Epithelial cell of umbilical artery (primary cell): ENCODE measurements at places on chromosomes 11 and 22. TPM values are rescaled to one million over a fixed set of nuclear protein-coding genes. Genes with fewer than 3 reads are reported as not detected.

CD3G gene
- not detected in 2 replicates for total RNA-seq

LMO2 gene
- 27.0 and 42.7 TPM in 2 replicates for total RNA-seq

TRPM5 gene
- not detected in 2 replicates for total RNA-seq

GGT5 gene
- 1.4 and 2.6 TPM in 2 replicates for total RNA-seq

CDC42EP2 gene
- 14.7 and 20.8 TPM in 2 replicates for total RNA-seq

MS4A3 gene
- total RNA-seq: not detected in 2 replicates

GNAZ gene
- 1.4 and 2.6 TPM in 2 replicates for total RNA-seq

CHST1 gene
- total RNA-seq: 15.2 and 64.6 TPM in 2 replicates

SERPIND1 gene
- total RNA-seq: under 0.01 and 1.4 TPM in 2 replicates

SLC22A9 gene
- not detected in 2 replicates for total RNA-seq

RTN4RL2 gene
- total RNA-seq: under 0.01 and 0.15 TPM in 2 replicates

SCGB1D2 gene
- not detected in 2 replicates for total RNA-seq

PHF21B gene
- 0.32 TPM in 1 of 2 replicates, not detected in the other for total RNA-seq

TBX10 gene
- not detected in 2 replicates for total RNA-seq

KCNJ1 gene
- under 0.01 TPM in 1 of 2 replicates, not detected in the other for total RNA-seq

CDHR5 gene
- not detected in 2 replicates for total RNA-seq

CD3E gene
- not detected in 2 replicates for total RNA-seq

MRGPRX1 gene
- not detected in 2 replicates for total RNA-seq

MMP27 gene
- not detected in 2 replicates for total RNA-seq

YPEL1 gene
- total RNA-seq: 2.0 and 3.2 TPM in 2 replicates

MRGPRF gene
- total RNA-seq: 0.30 and 0.32 TPM in 2 replicates

OR52H1 gene
- total RNA-seq: not detected in 2 replicates

OSM gene
- not detected in 2 replicates for total RNA-seq

LRRC10B gene
- not detected in 2 replicates for total RNA-seq

GAL gene
- 1.5 and 2.3 TPM in 2 replicates for total RNA-seq

PRG3 gene
- not detected in 2 replicates for total RNA-seq

SH3BP1 gene
- 1.3 and 2.4 TPM in 2 replicates for total RNA-seq

DBX1 gene
- not detected in 2 replicates for total RNA-seq

KRTAP5-8 gene
- total RNA-seq: not detected in 2 replicates

GTPBP1 gene
- total RNA-seq: 24.7 and 31.0 TPM in 2 replicates

IFITM10 gene
- 0.15 TPM in 1 of 2 replicates, not detected in the other for total RNA-seq

CD3D gene
- total RNA-seq: not detected in 2 replicates

TMPRSS4 gene
- total RNA-seq: not detected in 2 replicates

ARRB1 gene
- total RNA-seq: 52.0 and 83.9 TPM in 2 replicates

HBE1 gene
- not detected in 2 replicates for total RNA-seq

CSKMT gene
- 3.6 and 13.3 TPM in 2 replicates for total RNA-seq

CASP5 gene
- total RNA-seq: not detected in 2 replicates

FOLR1 gene
- total RNA-seq: not detected in 2 replicates

PAX6 gene
- not detected in 2 replicates for total RNA-seq

SLC22A25 gene
- total RNA-seq: not detected in 2 replicates

P2RX3 gene
- not detected in 2 replicates for total RNA-seq

SWAP70 gene
- total RNA-seq: 145 and 164 TPM in 2 replicates

ZNHIT2 gene
- total RNA-seq: 9.0 and 10.1 TPM in 2 replicates

HEPACAM gene
- not detected in 2 replicates for total RNA-seq

KDM4D gene
- 0.32 and 0.46 TPM in 2 replicates for total RNA-seq

CHRNA10 gene
- total RNA-seq: 0.46 TPM in 1 of 2 replicates, not detected in the other

TMPRSS13 gene
- total RNA-seq: not detected in 2 replicates

TRIM44 gene
- total RNA-seq: 10.0 and 10.4 TPM in 2 replicates

OR51L1 gene
- total RNA-seq: not detected in 2 replicates

TRIM34 gene
- total RNA-seq: 5.8 and 26.4 TPM in 2 replicates

CHADL gene
- total RNA-seq: 0.76 and 0.97 TPM in 2 replicates
